ENCODE measurements at places on chromosomes 11 and 22.

- no peak for DNase-seq
These were observed 18.0 kb downstream of the PTDSS2 start for GRCh38 chr11:468036-468435.

GRCh38 chr11:2928605-2929530, at the start of gene PHLDA2:
TSS of gene PHLDA2 (minus strand) at chr11:2929420. CDS start at chr11:2929364, 56 bp downstream.
- DNase-seq: no peak

GRCh38 chr11:11435635-11436034, 82.6 kb upstream of the CSNK2A3 start:
- DNase-seq: no peak

DNA sequence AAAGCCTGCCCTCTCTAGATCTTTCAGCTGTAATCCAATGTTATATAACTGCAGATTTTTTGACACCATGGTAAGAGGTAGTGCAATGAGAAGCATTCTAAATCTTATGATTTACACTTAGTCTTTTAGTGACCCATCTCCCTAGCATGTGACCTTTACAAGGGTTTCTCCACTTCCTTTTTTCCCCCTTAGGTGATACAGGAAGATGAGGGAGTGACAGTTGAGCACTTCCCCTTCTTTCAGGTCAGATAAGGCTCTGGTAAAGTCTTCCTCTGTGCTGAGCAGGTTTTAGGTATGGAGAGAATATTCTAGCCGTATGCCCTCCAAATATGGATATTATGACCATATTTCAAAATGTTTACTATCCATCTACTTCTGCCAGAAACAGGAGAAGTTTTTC, 753.6 kb downstream of the JRKL start:
- DNase-seq: no peak

DNA sequence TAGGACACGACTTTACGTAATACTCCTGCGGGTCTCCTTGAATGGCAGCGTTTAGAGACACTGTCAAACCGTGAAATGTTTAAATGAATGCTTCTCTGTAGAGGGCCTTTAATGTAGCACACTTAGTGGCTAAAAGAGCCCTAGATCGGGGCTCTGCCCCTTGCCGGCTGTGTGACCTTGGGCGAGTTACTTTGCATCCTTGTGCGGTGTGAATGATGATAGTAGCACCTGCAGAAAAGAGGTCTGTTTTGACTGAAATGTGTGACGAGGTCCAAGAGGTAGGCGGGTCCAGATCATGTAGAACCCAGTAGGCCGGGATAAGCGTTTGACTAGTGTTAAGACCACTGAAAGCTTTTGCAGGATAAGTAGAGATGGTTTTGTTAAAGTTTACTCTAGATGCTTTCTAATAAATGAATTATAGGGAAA, 866 bp downstream of the MED17 start:
- DNase-seq: no peak

GRCh38 chr22:17352798-17353197, 16.5 kb upstream of the CECR2 start:
- no peak for DNase-seq

GRCh38 chr11:78832226-78832947, 257.7 kb upstream of the NARS2 start:
- no peak for DNase-seq

DNA sequence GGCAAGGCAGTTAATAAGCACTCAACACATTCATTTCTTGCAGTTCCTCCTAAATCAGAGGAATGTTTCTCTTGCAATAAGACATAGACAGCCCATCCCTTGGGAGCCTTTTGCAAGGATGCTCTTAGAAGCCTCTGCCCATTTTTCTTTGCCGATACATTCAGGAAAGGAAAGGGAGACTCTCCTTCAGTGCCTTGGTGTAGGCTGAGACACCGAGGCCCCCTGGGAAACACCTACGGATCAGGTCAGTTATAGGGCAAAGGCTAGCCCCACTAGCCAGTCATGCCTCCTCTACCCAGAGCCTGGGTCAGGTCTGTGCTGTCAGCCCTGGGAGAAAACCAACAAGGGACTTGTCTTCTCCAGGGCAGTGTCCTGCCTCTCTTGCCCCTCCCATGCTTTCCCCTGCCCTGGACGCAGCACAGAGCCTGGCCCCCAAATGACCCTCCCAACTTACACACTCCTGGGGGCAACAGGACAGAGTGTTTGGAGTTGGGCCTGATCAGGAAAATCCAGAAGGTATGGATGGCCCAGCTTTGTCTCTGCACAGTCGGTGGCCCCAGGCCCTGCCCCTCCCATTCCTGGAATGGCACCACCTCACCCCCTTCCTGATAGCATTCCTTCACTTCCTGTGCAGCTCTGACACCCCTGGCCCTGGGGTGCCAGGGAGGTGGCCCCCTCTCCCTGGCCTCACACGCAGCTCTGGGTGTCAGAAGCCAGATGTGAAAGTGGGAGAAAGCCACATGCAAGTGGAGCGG, 18.3 kb downstream of the ANKK1 start:
- no peak for DNase-seq

- DNase-seq: no peak
These were observed 5.4 kb upstream of the TTC36 start for GRCh38 chr11:118521892-118522311.

DNA sequence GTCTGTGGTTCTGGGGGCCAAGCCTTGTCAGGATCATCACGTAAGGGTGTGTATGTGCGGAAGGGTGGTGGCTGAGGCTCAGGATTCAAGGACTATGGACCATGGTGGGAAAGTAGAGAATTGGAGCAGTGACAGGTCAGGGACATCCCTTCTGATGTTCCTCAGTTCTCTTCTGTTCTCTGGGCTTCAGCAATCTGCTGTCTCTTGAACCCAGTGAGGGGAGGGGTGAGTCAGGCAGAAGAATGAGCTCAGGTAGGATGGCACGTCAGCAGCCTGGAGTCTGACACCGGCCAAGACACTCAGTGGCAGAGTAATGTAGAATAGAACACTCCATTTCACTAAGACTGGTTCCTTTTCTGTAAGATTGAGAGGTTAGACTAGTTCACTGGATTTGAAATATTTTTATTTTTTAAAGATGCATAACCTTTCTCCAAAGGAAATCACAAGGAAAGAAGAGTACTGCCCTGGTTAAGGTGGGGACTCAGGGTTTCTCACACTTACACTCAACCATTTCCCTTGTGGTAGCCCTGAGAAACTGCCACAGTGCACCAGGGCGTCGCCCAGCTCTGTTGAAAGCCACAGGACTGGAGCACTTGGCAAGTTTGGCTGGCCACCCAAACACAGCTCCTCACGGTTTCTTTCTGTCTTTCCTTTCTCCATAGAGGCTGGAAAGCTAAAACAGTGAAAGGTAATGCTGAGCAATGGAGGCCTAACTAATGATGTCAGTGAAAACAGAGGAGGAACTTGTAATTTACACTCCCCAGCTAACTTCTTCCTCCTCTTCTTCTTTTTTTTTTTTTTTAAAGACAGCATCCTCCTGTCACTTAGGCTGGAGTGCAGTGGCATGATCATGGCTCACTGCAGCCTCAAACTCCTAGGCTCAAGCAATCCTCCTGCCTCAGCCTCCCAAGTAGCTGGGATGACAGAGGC, 23.1 kb upstream of the MICAL2 start:
- DNase-seq: no peak

DNA sequence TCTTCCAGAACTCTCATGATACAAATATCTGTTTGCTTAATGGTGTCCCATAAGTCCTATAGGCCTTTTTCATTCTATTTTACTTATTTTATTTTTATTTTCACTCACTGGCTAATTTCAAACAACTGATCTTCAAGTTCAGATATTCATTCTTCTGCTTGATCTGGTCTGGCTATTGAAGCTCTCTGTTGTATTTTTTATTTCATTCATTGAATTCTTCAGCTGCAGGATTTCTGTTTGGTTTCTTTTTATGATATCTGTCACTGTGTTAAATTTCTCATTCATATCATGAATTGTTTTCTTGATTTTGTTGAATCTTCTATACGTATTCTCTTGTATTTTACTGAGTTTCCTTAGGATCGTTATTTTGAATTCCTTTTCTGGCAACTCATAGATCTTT, 2.6 kb upstream of the OR10A3 start:
- DNase-seq: no peak

DNA sequence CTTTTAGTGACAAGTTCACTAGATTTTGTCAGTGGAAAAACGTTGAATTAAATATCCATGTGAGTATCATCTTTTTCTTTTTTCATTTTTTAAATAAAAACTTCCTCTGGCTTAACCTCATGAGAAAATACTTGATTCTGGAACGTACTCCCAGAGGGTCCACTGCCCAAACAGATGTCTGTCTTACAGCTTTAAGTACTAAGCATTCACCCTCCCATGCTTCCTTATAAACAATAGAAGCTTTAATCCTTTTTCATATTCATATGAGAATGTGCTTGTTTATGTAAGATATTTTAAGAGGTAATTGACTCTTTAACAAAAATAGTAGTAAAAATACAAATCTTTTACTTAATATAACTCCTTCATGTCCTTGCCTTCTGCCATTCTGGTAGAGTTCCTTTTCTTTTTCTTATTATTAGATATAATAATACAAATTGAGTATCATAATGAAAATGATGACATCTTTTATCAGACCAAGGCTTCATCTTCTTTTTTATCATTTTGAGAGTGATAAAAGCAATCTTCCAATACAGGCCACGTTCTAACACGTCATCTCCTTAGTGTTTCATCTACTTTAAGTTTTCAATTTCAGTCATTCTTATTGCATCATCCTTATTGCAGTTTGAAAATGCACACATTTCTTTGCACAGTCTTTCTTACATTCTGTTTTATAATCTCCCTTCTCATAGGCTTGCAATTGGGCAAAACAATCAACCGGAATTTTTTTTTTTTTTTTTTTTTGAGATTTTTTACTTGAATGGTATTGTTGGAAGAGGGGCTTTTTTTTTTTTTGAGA, 69.5 kb upstream of the MYO18B start:
- DNase-seq: no peak

DNA sequence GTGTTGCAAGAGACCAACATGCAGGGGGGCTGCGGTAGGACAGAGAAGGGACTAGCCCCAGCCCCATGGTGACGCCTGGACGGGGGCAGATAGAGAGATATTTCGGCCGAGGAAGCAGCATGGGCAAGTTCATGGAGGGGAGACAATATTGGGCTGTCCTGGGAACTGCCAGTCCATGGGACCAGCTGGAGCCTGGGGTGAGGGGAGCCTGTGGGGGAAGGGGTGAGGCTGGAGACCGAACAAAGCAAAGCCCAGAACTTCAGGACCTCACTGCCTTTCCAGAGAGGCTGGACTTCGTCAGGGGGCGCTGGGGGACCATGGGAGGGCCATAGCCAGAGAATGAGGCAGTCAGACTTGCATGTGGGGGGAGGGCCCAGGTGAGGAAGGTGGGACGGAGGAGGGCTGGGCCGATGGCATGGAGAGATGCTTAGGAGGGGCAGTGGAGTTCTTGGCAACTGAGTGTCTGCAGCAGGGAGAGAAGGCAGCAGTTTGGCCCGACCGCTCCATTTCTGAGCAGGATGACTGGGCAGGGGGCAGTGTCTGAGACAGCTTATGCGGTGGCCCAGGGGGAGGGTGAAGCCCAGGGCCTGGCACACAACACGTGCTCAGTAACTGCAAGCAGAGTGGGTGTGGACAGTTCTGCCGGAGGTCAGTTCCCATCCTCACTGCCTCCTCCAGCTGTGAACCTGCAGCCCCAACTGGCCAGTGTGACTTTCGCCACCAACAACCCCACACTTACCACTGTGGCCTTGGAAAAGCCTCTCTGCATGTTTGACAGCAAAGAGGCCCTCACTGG, 712 bp downstream of the UPK3A start:
- DNase-seq: no peak

All from caudate nucleus (tissue), 63 donors.